ENCODE measurements at places on chromosomes 6 and 20.
A peak's percentile ranks its signal among the peaks of the same experiment; 100 is the strongest.

DNA sequence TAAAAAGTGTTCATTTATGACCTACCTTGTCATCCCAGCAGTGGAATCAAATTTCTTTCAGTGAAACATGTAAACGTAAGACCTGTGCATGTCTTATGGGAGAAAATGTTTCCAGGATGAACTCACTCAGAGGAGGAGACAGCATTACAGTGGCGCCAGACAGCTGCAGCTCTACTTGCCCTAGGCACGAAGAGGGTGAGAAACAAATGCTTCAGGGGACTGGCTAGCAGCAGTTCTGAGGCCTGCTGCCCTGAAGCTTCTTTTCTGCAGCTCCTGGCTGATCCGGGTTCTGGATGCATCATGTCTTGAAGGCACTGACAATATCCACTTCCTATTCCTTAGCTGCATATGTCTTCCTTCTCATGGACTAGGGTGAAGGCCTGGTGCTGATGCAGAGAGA is 120.2 kb downstream of the QRSL1 start:
- no peak for DNase-seq

DNA sequence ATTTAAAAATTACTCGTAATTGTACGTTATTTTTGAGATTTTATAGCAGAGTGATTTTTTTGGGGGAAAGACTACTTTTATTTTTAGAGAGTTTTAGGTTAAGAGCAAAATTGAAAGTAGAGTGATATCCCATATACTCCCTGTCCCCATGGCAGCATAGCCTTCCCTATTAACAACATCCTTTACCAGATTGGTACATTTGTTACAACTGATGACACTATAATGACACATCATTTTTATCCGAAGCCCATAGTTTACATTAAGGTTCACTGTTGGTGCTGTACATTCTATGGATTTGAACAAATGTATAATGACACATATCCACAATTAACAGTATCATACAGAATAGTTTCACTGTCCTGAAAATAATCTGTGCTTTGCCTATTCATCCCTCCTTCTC is 1126.4 kb upstream of the CITED2 start:
- DNase-seq = no peak

- DNase-seq = peak; percentile 57
Measured at GRCh38 chr6:20400456-20401204, 1.0 kb upstream of the E2F3 start.

DNA sequence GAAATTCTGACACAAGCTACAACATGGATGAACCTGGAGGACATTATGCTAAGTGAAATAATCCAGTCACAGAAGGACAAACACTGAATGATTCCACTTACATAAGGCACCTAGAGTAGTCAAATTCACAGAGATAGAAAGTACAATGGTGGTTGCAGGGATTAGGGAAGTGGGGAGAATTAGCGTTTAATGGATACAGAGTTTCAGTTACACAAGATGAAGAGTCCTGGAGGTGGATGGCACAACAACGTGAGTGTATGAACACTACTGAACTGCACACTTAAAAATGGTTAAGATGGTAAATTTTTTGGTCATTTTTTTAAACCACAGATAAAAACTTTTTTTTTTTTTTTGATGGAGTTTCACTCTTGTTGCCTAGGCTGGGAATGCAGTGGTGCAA is 24.7 kb downstream of the MOCS3 start:
- DNase-seq = no peak

DNA sequence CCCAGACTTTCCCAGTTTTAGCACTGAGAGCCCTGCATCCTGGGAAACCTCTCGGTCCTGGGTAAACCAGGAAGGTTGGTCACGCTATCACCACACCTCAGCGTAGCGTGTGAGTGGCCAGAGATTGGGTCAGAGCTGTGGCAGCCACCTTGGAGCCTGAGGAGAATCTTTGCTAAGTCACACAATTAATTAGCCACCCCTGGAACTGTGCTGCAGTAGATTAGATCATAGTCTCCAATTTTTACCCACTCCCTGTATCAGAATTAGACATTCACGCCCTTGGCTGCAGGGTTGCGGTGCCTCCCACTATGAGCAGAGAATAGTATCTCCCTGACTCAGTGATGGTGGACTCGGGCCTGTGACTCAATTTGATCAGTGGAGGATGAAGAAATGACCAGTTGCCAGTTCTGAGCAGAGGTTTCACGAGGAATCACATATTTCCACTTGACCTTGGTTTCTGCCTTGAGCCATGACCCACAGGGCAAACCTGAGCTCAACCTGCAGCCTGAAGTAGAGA is 6.0 kb upstream of the PTGIS start:
- DNase-seq = no peak

- DNase-seq = no peak
Measured at GRCh38 chr6:159249128-159249527, 79.9 kb downstream of the FNDC1 start.

DNA sequence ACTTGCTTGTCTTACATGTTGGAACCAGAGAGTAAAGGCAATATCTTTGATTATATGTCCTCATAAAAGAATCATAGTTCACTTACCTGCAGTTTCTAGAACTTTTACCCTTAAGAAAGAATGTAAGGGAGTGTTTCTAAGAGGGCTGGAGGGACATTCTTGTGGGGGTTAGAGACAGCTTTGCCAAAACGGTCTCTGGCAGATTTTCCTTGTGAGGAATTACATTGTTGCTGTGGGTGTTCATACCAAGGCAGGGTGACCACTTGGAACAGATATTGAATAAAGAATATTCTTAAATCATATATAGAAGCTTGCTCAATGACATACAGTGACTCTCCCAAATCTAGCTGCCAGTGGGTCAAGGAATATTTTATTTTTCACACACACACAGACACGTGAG is 517.6 kb upstream of the SOX4 start:
- DNase-seq = no peak

GRCh38 chr6:106628658-106629102 is 618 bp downstream of the RTN4IP1 start:
- no peak for DNase-seq

DNA sequence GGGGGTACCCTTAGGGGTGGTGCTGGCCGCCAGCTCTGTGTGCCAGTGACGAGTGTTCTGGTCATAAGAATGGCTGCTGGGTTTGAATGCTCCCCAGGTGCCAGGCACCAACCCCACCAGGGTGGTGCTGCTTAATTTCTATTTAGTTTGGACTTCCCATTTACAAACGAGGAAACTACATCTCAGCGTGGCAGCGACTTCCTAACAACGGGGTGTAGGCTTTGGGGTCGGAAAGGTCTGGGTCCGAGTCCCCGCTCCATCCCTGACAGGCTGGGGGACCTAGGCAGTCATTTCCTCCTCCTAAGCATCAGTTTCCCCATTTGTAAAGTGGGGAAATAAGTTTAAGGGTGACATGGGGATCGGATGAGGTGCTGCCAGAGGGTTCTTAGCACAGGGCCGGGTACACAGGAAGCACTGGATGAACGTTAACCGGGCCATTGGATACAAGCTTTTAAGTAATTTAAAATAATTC is 30.3 kb downstream of the CEBPB start:
- no peak for DNase-seq

GRCh38 chr6:80133020-80133419 is 26.5 kb downstream of the BCKDHB start:
- peak; percentile 23 for DNase-seq

DNA sequence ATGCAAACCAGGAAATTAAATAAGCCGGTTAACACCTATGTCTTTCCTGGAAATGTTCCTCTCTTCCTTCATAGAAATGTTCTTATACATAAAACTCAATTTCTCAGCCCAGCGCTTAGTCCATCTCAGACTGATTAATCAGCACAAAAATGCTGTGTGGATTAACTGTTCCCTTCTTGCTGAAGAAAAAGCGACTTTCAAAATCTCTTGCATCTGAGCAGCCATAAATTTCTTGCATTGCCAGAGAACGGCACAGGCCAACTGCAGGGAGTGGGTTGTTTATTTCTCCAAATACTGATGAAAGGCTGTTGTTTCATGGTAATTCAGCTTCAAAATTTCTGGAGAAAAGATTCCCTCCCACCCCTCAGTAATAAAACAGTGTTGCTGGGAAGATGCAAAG is 517.6 kb downstream of the BTBD3 start:
- DNase-seq = no peak

GRCh38 chr20:50731930-50732690 is 730 bp downstream of the PARD6B start:
- DNase-seq = peak; percentile 1

DNA sequence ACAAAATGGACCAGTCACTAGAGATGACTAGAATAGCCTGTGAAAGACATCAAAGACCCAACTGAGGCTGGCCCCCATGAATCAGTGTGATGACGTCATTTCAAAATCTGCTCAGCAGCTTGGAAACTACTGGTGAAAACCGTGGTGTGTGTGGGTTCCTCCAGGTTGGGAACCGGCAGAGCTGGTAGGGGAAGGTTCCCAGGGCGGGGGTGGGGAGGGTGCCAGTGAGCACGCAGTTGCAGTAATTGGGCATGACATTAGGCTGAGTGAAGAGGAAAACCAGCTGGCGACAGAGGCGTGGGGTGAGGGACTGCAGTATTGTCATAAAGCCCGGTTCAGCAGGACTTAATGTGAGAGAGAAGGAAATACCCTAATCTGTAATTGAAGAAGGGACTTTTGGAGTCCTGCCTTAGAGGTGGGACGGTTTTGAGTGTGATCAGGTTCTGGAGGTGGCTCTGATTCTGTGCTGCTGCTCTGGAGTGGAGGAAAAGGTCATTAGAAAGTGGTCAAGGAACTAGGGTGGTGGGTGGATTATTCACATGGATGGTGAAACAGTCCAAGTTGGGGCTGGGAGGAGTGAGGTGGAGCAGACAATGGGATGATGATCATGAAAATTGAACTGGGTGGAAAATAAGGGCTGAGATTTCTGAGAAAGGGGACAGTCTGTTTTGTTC is 52.0 kb upstream of the MTHFD1L start:
- DNase-seq = no peak

GRCh38 chr20:40743141-40743775 is 54.2 kb upstream of the MAFB start:
- no peak for DNase-seq

DNA sequence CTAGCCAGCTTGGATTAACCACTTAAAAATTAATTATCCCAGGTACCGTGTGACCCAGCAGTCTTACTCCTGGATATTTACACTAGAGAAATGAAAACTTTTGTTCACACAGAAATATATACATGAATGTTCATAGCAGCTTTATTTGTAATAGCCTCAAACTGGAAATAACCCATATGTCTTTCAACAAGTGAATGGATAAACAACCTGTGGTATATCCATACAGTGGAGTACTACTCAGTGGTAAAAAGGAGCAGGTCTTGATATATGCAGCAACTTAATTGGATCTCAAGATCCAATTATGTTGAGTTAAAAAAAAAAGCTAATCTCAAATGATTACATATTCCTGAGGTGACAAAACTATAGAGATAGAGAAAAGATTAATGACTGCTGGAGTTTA is 381.4 kb downstream of the CDKAL1 start:
- DNase-seq = no peak

GRCh38 chr20:17808782-17809181 is 109.0 kb downstream of the BANF2 start:
- no peak for DNase-seq
